GOT3 (cell line): ENCODE measurements at places on chromosomes 6 and 20.

DNA sequence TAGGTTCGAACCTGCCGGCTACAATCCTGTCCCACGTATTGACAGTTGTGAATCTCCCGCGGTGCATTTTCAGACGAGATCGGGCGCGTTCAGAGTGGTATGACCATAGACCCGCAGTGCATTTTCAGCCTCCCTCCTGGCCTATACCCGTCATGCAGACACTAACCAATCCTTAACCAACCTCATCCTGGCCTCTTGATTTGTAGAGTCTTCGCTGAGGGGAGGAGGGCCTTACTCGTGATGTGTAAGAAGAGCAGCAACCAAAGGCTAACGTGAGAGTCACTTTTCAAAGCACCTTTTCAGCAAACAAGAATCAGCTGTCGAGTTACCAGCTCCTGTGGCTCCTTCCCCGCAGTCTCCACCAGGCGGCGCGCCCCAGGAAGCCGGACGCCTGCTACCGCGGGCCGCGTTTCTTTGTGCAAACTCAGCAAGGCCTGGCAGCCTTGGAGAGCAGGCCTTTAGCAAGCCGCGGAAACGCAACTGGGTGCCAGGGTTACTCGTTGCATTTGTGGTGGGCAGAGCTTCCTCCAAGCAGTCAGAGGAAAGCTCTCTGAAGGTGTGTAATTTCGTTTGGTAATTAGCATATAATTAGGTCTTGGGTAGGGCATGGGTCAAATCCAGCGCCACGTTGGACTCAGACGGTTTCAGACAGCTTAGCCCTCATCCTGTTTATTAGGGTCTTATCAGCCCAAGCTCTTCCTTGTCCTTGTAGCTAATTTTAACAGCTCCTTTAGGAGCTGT, 139.8 kb downstream of the OR2B2 start:
- DNase-seq: peak; percentile 56

DNA sequence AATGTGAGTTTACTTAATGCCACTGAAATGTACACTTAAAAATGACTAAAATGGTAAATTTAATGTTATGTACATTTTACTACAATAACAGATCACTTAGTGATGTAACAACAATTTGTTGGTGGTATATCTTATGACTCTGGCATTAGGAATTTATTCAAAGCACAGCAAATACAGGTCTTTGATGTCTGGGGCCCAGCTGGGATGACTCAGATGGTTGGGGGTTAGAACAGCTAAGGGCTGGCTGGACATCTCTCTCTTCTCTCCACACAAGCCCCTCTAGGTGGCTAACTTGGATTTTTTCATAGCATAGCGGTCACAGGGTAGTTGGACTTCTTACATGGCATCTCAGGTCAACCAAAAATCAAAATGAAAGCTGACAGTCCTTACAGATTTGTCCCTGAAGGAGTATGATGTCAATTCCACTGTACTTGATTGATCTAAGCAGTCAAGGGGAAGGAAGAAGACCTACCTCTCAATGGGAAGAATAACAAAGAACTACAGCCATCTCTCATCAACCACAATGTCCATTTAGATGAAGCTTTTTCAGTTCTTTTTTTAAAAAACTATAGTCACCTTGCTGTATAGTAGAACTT, 37.5 kb upstream of the LCA5 start:
- DNase-seq: no peak

DNA sequence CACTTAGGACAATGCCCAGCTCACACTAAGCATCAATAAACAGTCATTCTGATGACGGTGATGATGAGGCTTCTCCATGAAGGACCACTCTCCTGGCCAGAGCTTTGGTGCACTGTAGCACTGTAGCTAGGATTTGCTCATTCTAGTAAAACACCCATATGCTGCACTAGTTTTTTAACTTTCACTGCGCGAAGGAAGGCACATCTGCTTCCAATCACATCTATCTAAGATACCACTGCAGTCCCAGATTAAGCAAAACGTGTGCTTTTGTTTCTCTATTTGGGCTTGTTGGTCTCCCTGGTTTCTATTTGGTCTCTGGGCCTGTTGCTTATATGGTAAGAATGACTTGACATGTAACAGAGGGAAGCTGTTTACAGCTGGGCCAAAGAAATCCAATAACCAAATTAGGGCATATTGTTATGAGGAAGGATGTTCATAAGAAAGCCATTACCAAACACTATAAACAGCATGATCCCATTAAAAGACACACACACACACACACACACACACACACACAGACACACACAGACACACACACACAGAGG, 62.4 kb downstream of the FAM229B start:
- no peak for DNase-seq

DNA sequence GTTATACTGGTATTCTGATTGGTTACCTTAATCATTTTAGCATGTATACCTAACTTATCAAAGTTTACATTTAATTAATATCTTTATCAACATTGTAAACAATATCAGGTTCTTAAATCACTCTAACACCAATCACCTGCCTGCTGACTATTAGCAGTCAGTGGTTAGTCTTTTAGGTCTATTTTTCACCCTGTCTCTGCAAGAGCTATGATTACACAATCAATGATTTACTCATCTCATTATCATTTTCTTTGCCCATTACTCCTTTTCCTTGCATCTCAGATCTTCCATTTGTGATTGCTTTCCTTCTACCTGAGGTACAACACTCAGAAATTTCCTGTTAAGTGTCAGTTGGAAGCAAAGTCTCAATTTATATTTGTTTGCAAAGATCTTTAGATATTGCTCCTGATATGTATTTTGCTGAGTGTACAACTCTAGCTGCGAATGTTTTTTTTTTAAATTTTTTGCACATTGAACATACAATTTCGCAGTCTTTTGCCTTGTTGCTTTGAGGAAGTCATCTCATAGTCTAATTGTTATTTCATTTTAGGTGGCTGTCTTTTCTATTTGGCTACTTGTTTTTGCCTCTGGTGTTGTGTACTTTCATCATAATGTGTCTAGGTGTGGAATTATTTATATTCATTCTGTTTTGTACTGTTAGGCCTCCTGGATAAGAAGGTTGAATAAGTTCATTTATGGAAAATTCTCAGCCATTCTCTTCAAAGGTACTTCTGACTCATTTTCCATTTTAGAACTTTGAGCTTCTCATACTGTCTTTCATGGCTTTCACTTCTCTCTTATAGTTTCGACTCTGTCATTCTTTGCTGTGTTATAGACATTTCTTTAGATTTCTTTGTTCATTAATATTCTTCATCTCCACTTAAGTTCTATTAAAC, 104.9 kb upstream of the CEP162 start:
- DNase-seq: no peak

- peak; percentile 90 for DNase-seq
Measured at GRCh38 chr20:50308513-50309279, 118.1 kb downstream of the CEBPB start.
